CD4-positive, alpha-beta T cell treated with Interleukin-12 subunit alpha and Interleukin-12 subunit beta, for 1 hour (primary cell): ENCODE measurements at places on chromosomes 2 and 18.

- no peak for DNase-seq
Measured at GRCh38 chr2:226483745-226484619, 315.6 kb downstream of the IRS1 start.

DNA sequence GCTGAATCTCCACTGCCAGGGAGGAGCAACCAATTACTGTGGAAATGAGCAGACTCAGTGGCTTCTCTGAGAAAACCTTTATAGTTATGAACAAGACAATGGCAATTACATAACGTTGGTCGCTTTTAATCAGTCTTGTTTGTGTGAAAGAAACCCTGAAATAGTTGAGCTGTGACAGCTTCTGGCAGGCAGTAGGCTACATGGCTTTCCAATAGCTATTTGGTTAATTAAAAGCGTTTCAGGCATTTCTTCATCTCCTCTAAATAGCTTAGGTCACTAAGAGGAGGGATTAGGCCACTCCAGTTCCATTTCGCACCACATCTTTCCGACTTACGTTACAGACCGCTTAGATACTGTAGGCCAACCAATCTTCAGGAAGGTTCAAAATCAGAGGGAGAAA, 794.4 kb upstream of the ID2 start:
- DNase-seq: no peak

GRCh38 chr2:29066271-29066860, 8.0 kb downstream of the PCARE start:
- DNase-seq: no peak

GRCh38 chr18:9380101-9380500, 45.5 kb downstream of the TWSG1 start:
- no peak for DNase-seq

- DNase-seq: no peak
Measured at GRCh38 chr2:176076796-176077195, 7.0 kb downstream of the EVX2 start.

DNA sequence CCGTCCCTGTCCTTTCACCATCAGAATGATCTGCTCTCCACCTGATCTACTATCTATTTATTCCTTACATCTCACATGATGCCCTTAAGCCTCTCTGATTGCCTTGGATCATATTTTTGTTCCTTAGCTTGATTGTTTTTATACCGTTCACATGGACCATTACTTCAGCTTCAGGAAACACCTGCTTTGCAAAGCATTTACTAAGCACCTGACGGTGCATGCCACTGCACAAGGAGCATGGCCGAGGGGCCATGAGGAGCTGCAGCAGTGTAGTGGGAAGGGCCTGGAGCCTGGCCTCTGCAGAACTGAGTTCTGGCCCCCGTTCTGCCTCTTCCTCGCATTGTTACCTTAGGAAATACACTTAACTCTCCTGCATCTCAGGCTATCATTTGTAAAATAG, 124.1 kb upstream of the NDUFV2 start:
- no peak for DNase-seq

DNA sequence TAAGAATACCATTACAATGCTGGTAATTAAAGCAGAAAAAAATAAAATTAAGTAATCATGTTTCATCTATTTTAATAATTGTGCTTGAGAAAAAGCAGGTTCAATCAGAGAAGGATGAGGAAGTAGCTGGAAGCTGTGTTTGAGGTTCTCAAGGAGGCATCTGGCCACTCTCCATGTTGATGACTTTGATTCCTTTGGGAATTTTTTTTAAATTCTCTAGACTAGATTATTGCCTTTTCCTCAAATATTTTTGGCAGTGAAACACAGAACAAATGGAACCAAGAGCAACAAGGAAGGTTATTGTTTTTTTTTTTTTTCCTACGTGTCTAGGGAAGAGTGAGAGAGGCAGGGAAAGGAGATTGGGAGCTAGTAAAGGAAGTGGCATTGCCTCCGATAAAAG, 99.9 kb upstream of the NRP2 start:
- no peak for DNase-seq

DNA sequence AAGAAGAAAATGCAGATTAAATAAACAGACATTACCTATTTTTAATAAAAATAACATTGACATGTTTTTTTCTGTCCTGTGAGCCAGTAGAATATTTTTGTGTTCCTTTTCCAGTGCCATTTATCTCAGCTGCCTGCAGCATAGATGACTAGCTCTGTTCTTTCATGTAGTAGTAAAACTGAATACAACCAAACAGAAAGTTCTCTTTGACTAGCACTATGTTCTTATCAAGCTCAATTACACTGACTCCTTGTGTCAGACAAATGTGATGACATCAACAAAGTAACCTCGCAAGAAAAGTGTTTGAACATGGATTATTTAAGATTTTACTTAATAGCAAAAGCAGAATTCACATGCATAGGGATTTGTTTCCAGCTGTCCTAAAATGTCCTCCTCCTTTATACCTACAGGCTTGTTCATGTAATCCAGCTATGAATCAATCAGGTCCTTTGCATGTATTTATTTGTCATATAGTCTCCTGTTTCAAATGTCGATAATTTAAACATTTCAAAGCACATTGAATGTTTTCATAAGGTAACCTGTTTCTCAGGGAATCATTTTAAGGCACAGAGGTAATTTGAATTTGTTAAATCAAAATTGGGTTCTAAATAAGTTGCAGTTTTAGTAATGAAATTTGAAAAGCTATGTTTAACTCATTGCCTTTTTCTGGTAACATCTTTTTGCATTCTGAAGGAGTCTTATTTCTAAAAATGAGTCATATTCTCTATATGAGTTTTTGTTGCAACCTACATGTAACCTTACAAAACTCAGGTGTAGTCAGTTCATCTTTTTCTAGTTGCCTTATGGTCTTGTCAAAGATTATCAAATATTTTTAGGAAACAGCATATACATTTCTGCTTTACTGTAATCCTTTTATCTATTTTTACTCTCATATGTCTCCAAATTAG, 215.3 kb upstream of the GULP1 start:
- no peak for DNase-seq

DNA sequence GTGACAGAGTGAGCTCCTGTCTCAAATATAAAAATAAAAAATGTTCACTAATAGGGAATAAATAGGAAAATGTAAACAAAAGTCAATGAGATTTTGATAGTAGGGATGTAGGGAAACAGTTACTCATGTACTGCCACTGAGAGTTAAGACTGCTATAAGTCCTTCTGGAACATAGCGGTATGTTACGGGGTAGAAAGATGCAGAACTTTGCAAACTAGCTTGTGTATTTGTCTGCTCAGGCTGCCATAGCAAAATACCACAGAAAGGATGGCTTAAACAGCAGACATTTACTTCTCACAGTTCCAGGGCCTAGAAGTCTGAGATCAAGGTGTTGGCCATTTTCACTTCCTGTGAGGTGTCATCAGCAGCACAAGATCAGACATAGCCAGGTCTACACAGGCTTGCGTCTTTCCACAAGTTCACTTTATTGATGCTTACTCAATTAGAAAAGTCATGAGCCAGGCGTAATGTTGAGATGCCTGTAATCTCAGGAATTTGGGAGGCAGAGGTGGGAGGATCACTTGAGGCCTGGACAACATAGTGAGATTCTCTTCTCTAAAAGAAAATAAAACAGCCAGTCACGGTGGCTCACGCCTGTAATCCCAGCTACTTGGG, 8.8 kb downstream of the TXNDC2 start:
- DNase-seq: no peak

DNA sequence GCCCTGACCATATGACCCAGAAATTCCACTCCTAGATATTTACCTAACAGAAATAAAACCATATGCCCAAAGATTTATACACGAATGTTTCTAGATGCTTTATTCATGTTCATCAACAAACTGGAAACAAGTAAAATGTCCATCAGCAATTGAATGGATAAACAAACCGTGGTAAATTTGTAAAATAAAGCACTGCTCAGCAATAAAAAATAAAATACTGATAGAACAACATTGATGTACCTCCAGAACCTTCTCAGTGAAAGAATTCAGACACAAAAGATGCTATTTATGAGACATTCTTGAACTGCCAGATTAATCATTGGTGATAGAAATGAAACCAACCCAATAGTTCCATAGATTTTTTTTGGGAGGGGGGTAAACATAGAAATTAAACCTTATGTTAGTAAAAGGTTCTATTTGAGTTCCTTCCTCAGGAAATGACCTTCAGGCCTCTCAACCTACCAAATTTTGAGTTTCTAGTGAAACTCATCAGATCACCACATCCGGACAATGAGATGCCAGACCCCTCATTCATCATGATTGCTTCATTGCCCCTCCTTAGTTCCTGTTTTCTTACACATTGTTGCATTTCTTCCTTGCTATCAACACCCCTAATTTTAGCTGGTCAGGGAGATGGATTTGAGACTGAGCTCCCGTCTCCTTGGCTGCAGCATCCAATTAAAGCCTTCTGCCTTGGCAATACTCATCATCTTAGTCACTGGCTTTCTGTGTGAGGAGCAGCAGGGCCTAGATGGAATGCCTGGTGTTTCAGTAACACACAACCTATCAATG, 203.5 kb downstream of the LPIN1 start:
- DNase-seq: no peak

DNA sequence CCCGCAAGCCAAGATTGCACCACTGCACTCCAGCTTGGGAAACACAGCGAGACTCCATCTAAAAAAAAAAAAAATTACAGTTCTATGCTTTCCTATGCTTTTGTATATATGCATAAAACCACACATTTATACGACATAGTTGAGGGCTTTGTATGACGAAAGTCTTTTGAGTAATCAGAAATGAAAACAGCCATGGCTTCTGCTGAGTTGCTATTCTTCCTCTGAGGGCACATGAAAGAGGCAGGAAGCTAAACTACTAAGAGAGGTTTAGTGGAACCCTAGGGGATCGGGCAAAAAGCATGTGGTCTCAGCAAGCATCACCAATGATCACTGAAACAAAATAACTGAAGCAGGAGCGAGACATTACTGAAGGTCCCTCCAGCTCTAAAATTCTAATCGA, 99.6 kb downstream of the ZAP70 start:
- DNase-seq: no peak

DNA sequence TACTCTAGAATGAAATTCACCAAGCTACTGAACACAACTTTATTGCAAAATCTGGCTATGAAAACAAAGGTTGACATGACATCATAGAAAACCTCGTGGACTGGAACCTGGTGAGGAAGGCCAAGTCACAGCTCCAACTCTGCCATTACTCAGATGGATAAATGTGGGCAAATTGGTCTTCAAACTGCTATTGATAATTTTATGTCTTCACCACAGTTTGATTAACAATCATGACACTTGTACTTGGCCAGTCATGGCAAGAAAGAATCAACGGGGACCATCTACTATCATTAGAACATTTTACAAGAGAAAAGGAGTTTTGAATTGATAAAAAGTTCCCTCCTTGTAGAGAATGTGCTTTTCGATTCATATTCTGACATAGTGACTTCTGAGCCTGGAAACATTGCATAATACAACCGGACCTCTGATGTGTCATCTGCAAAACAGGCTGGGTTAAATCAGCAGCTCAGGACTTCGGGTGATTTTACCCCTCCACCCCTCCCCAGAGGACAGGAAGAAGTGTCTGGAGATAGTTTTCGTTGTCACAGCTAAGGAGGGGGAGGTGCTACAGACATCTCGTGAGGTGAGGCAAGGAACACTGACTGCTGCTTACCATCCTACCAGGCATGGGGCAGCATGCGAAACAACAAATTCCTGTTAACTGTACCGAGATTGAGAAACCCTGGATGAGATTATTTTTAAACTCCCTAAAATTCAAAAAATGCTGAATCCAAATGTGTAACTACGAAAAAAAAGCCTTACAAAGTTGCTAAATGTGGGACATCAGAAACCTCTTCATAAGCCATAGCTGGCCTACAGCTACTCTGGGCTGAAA, 8.4 kb downstream of the L3MBTL4 start:
- DNase-seq: no peak

- peak; percentile 42 for DNase-seq
Measured at GRCh38 chr2:233142355-233142897, 82.3 kb downstream of the INPP5D start.

DNA sequence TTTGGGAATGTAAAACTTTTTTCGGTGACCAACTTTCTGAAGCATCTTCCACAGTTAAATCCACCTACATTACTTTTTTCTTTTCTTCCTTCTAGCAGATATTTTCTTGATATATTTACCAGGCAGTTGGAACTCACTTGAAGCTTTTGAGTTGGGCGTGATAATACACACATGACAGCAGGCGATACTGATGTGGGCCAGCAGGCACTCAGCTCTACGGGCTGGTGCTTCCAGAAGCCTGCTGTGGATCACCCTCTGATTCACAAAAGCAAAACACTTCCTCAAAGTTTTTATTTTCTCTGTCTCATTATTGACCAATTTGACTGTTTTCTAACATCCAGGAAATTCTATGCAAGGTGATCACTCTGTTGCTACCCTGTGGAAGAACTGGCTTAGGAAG, 22.9 kb downstream of the GRHL1 start:
- no peak for DNase-seq

- DNase-seq: no peak
Measured at GRCh38 chr2:56299171-56299691, 115.4 kb downstream of the CCDC85A start.

DNA sequence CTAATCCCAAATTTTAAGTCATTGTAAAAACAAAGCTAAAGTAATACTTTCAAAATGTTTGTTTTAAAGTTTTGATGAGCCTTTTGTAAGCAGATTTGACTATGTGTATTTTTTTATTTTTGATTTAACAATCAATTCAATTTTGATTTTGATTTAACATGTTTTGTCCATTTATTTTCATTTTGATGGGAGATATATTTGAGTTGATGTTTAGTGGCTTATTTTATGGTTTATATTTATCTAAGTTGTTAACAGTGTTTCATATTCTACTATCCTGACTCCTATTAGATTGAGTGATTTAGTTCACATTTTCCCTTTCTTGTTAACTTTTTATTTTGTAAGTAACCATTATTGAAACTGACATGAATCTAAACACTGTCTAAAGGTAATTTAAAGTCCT, 44.7 kb downstream of the TMEM18 start:
- DNase-seq: no peak

DNA sequence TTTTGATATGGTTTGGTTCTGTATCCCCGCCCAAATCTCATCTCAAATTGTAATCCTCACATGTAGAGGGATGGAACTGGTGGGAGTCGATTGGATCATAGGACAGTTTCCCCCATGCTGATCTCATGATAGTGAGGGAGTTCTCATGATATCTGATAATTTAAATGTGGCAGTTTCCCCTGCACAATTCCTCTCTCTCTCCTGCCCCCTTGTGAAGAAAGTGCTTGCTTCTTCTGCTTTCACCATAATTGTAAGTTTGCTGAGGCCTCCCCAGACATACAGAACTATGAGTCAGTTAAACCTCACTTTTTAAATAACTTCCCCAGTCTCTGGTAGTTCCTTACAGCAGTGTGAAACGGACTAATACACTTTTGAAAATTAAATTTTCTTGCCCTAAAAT, 12.3 kb upstream of the KCNJ3 start:
- DNase-seq: no peak
